ENCODE measurements at places on chromosomes 2 and 18.

- H3K4me1 ChIP-seq = no peaks in the 10 kb centered on the region
- no peaks in the 10 kb centered on the region for H3K36me3 ChIP-seq
- H3K4me3 ChIP-seq = no peak overlapping the region
- no peak overlapping the region for H3K27ac ChIP-seq
Observed at GRCh38 chr2:54701029-54701428, 22.4 kb upstream of the EML6 start.

- DNase-seq = no peak
- H3K27ac ChIP-seq = no peak overlapping the region
- no peaks in the 10 kb centered on the region for H3K36me3 ChIP-seq
- no peaks in the 10 kb centered on the region for H3K4me1 ChIP-seq
Observed at GRCh38 chr2:20174410-20174809, 50.5 kb downstream of the SDC1 start.

DNA sequence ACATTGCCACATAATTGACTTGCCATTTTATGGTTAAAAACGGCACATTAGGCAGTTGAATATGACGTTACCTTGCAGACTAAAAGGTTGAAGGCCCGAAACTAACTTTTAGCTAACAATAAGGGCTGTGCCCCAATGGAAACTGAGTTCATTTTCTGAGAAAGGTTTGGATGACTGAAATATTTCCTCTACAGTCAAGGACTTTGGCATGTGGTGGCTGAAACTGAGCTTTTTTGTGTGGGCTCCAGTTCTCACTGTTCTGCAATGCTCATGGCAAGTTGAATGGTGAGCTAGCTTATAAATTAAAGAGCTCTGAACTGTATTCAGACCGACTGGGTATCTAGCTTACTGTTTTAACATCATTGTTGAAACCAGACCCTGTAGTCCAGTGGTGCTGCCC lies 23.8 kb upstream of the TXNDC2 start:
- H3K4me3 ChIP-seq = no peak overlapping the region
- H3K36me3 ChIP-seq = no peaks in the 10 kb centered on the region
- no peak overlapping the region for H3K27ac ChIP-seq
- no peak for DNase-seq
- H3K27me3 ChIP-seq = no peaks in the 10 kb centered on the region
- H3K4me1 ChIP-seq = no peaks in the 10 kb centered on the region

DNA sequence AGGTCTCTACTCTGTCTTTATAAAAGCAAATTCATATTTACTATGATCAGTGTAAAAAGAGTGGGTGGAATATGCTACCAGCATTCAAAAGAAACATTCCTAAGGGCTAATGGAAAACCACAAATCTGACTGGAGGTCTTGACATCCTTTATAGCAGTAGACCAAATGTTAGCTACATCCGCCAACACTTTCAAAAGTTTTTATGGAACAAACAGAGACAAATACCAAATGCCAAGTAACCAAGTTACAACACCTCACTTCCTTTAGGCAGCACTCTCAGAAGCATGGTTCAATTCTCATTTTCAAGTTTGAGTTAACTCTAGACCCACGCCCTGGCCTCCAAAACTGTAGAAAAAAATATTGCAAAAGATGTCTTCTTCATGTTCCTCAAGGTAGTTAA lies 78.3 kb upstream of the SETBP1 start:
- no peak overlapping the region for H3K27ac ChIP-seq
- H3K36me3 ChIP-seq = no peaks in the 10 kb centered on the region
- H3K4me1 ChIP-seq = no peaks in the 10 kb centered on the region
- H3K27me3 ChIP-seq = no peaks in the 10 kb centered on the region
- no peak for DNase-seq

GRCh38 chr2:29607038-29607420 lies 314.4 kb downstream of the ALK start:
- H3K27ac ChIP-seq = no peak overlapping the region
- H3K36me3 ChIP-seq = no peaks in the 10 kb centered on the region
- no peak for DNase-seq
- H3K27me3 ChIP-seq = no peaks in the 10 kb centered on the region
- no peaks in the 10 kb centered on the region for H3K4me1 ChIP-seq

DNA sequence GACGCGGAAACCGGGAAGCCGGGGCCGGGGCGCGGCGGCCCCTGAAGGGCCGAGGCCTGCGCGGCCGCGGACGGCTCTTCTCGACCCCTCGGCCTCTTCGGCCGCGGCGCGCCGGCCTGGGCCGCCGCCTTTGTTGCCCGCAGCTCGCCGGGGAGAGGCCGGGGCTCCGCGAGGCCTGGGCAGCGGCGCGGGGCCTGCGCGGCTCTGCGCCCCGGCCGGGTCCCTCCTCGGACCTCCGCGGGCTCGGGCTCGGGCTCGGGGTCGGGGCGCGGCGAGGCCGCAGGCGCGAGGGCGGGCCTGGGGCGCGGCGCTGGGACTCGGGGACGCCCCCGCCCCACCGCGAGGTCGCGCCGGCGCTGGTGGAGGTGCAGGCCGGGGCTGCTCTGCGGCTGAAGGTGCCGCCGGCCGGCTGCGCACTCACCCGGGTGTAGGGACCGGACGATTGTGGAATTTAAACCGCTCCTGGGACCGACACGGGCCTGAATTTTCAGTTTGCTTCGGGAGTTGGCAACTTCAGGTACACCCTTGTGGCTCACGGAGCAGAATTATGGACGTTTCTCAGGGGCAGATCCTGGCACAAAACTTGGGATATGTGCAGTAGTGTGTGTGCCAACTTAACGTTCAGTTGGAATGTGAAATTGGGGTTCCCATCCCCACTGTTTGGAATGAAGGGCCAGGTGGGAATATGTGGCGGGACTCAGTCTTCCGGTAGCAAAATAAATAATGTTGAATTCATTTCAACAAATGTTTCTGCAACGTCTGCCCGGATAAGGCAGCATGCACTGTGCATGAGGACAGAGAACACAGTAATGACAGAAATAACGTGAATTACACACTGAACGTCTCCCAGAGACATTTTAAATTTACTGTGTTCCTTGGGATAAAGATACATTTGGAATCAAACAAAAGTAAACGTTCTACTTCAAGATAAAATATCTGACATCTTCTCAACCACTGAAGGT lies 787 bp downstream of the SOCS6 start:
- H3K27ac ChIP-seq = no peak overlapping the region

DNA sequence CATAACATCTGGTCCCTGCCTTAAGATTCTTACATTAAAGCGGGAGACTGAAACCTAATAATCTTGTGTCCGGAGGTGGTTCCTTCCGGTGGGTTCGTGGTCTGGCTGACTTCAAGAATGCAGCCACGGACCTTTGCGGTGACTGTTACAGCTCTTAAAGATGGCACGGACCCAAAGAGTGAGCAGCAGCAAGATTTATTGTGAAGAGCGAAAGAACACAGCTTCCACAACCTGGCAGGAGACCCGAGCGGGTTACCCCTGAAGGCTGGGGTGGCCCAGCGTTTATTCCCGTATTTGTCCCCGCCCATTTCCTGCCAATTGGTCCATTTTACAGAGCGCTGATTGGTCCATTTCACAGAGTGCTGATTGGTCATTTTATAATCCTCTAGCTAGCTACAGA lies 122.3 kb upstream of the SIX2 start:
- no peak for DNase-seq
- H3K4me3 ChIP-seq = no peak overlapping the region
- no peaks in the 10 kb centered on the region for H3K36me3 ChIP-seq
- H3K27me3 ChIP-seq = no peaks in the 10 kb centered on the region
- H3K27ac ChIP-seq = no peak overlapping the region

DNA sequence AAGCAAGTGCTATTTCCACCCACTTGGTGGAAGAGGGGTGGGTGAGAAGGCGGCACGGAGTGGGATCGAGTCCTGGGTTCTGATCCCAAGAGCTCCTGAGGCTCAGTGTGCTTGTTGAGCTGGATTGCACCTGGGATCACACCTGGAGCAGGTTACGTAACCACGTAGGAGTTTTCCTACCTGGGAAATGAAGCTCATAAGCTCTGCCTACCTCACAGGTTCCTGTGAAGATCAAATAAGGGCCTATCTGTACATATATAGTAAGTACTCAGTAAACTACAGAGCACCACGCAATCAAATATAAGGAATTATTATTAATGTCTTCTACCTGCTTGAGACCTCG lies 11.0 kb downstream of the NPC1 start:
- peaks cover 25% of the 10 kb centered on the region for H3K4me1 ChIP-seq
- no peak overlapping the region for H3K27ac ChIP-seq
- no peaks in the 10 kb centered on the region for H3K27me3 ChIP-seq
- no peak overlapping the region for H3K4me3 ChIP-seq
- DNase-seq = no peak

- no peaks in the 10 kb centered on the region for H3K36me3 ChIP-seq
- H3K27ac ChIP-seq = no peak overlapping the region
- H3K27me3 ChIP-seq = no peaks in the 10 kb centered on the region
- no peak for DNase-seq
- no peaks in the 10 kb centered on the region for H3K4me1 ChIP-seq
Observed at GRCh38 chr2:200308546-200309295, 2.2 kb downstream of the SPATS2L start.

DNA sequence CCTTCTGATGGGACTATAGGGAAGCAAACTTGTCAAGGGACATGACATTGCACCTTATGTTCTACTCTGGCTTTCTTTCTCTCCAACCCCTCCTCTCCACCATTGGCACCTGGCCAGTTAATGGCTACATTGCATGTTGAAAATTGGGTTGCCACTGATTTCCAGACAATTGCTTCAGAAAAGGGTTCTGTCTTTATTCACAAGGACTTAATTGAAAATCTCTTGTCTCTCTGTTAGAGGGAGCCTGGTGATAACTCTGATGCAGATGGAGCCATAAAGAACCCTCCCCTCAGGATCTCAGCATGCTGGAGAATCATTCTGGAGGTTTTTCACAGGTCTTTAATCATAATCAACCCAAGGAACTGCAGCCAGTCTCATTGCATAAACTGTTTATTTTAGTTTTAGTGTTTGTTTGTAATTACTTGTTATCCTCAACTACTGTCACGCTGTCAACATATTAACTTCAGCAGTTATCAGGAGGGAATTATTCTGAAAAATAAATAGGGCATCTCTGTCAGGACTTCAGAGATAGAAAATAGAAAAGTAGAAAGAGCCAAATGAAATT lies 316.8 kb downstream of the RIT2 start:
- H3K27me3 ChIP-seq = no peaks in the 10 kb centered on the region
- DNase-seq = no peak
- no peaks in the 10 kb centered on the region for H3K4me1 ChIP-seq
- H3K4me3 ChIP-seq = no peak overlapping the region
- H3K36me3 ChIP-seq = no peaks in the 10 kb centered on the region

DNA sequence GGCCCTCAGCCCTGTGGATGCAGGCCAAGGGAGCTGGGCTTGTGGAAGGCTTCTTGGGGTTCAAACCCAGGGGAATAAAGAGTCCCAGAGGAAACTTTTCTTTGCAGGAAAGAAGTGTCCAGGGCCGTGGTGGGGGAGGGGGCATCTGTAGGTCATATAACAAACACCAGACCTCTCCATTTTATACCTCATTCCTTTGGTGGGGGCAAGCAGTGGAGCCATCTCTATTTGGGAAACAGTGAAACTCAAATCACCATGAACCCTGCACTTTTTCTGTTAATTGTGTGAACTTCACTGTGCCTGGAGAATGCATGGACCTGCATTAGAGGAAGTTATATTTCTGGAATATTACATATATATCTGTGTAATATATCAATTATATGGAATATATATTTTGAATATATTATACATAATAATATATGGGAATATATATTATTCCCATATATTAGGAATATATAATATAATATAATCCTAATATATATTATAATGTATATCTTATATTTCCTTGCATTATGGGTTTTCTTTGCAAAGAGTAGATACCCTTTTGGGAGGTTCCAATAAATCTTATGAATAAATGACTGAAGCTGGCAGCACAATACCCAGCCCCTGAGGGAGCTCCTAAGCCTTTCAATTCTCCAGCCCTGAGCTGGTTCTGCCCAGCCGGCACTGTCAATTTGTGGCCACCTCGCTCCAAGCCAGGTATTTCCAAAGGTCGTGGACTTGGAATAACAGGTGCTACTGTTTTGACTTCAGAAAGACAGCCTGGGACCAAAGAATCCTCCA lies 97.7 kb upstream of the PKDCC start:
- H3K27ac ChIP-seq = no peak overlapping the region
- H3K36me3 ChIP-seq = no peaks in the 10 kb centered on the region
- no peaks in the 10 kb centered on the region for H3K27me3 ChIP-seq
- DNase-seq = no peak
- H3K4me1 ChIP-seq = no peaks in the 10 kb centered on the region
- no peak overlapping the region for H3K4me3 ChIP-seq

Measured in effector memory CD4-positive, alpha-beta T cell (primary cell).